ENCODE measurements at places on chromosomes 11 and 22.
A peak's percentile ranks its signal among the peaks of the same experiment; 100 is the strongest.

GRCh38 chr11:72947229-72947628 is 133.0 kb downstream of the ATG16L2 start:
- no peak for DNase-seq

- DNase-seq: peak; percentile 5
Observed at GRCh38 chr22:20803696-20804324, 29.9 kb downstream of the SERPIND1 start.

- DNase-seq: no peak
Observed at GRCh38 chr11:75597636-75598035, 35.6 kb downstream of the SERPINH1 start.

DNA sequence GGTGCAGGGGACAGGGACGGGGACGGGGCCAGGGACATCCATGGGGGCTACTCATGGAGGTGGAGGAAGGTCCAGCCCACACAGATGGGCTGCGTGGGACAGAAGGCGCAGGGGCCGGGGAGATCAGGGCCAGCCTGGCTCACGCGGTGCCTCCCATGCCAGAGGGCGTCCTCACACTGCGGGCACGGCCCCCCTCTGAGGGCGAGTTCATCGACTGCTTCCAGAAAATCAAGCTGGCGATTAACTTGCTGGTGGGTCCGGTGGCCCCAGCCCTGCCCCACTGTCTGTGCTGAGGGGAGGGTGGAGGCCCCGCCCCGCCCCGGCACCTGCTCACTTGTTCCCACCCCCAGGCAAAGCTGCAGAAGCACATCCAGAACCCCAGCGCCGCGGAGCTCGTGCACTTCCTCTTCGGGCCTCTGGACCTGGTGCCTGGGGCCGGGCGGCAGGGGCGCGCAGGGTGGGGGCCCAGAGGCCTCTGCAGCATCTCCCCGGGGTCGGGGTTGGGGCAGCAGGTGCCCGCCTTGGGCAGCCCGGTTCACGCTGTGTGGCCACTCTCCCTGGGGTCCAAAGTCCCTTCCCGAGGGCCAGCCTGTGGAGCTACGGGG is 15.8 kb downstream of the EPS8L2 start:
- no peak for DNase-seq

DNA sequence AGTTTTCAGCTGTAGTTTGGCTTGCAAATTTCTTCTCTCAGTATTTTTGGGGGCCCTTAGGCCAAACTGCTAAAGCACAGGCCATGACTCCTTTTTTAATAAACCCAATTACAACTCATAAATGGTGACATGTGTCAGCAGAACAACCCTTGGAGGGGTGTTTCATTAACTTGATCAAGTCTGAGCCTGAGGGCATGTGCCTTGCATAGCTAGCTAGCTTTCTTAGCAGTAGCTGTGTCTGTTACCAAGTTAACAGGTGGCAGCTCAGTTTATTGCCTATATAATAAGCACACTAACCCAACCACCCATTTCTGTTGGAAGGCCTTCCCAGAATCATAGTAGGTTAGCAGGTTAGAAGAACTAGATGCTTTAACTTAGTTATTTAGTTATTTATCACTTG is 950.3 kb upstream of the CCDC90B start:
- no peak for DNase-seq

DNA sequence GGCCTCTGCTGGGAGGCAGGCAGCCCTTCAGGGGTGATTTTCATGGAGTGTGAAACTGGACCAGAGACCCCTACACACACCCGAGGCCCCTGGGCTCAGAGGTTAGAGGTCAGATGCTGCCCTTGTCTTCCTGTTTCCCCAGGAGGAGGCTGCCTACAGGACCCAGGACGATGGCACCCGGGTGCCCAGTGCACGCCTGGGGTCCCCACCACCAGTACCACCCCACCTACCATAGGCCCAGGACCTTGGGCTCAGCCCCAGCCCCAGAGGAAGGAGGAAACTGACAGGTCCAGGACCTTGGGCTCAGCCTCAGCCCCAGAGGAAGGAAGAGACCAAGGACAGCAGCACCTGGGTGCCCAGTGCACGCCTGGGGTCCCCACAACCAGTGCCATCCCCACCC is 79.2 kb downstream of the BRD1 start:
- no peak for DNase-seq

DNA sequence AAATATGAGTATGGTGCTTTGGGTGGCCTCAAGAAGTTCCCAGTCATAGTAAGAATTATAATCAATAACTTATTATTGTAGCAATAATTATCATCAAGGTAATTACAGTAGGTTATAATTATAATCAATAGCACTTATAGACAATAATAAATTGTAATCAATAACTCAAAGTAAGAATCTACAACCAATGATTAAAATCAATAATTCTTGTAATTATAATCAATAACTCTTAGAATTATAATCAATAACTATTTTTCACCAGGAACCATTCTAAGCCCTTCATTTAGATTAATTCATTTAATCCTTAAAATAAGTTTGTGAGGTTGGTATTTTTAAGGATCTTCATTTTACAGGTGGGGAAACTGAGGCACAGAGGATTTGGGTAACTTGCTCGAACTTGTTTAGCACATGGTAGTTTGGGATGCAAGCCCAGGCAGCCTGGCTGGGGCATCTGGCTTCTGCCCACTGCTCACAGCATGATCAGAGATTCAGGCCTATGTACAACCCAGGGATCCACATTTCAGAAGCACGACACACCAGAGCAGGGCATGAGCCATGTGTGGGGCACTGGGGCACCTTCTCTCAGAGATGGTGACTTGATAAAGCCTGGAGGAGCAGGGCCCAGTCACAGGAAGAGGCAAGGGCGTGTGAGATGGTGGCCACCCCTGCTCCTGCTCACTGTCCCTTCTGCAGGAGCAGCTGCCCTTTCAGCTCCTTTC is 46.6 kb downstream of the SLC1A2 start:
- no peak for DNase-seq
